Fibroblast of lung (primary cell): ENCODE measurements at places on chromosomes 11 and 22.

DNA sequence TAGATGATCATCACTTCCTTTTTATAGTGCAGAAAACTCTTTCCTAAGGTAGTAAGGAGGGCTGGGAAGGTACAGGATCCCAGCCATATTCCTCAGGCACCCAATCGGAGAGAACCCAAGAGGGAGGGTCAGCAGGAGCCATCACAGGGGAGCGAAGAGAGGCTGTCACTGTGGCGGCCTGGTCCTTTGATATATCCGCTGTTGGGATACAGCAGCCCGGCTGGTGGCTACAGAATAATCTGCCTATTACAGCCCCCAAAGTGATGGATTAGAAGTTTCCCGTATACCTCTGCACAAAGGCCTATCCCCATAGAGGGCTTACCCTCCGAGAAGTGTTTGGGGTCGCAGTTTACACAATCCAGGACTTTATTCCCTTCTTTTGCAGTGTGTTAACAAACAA lies 48.5 kb downstream of the OR4D9 start:
- DNase-seq: no peak

GRCh38 chr11:121572571-121573059 lies 119.8 kb upstream of the SORL1-AS1 start:
- DNase-seq: no peak

- DNase-seq: no peak
Measured at GRCh38 chr11:20844216-20844615, 174.8 kb downstream of the NELL1 start.

- DNase-seq: no peak
Measured at GRCh38 chr11:445765-446588, 4.1 kb upstream of the PTDSS2 start.

DNA sequence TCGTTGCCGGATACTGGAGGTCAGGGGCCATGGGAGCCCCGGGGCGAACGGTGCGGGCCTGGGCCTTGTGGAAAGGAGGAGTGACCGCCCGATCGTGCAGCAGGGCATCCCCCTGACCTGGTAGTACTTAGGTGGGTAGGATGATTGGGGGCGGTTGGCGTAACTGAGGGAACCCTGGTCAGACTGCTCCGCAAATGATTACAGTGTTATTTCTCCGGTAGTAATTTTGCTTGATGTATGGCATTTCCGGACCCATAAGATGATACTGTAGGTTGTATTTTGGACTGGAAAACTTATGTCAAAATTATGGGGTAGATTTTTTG lies 762 bp downstream of the MTMR3 start:
- DNase-seq: no peak
